Activated CD4-positive, alpha-beta T cell treated with anti-CD3 and anti-CD28 coated beads, Interleukin-2, amount 10 ng/mL, durations not matched to agents 7 days and 5 days (primary cell): ENCODE measurements at places on chromosomes 6 and 20.

- no peak overlapping the region for H3K4me3 ChIP-seq
- H3K27ac ChIP-seq, result no peak overlapping the region
- H3K27me3 ChIP-seq, result no peaks in the 10 kb centered on the region
- no peak for DNase-seq
- peaks cover 25% of the 10 kb centered on the region for H3K4me1 ChIP-seq
Observed at GRCh38 chr20:41234546-41234945, 83.0 kb downstream of the ZHX3 start.

DNA sequence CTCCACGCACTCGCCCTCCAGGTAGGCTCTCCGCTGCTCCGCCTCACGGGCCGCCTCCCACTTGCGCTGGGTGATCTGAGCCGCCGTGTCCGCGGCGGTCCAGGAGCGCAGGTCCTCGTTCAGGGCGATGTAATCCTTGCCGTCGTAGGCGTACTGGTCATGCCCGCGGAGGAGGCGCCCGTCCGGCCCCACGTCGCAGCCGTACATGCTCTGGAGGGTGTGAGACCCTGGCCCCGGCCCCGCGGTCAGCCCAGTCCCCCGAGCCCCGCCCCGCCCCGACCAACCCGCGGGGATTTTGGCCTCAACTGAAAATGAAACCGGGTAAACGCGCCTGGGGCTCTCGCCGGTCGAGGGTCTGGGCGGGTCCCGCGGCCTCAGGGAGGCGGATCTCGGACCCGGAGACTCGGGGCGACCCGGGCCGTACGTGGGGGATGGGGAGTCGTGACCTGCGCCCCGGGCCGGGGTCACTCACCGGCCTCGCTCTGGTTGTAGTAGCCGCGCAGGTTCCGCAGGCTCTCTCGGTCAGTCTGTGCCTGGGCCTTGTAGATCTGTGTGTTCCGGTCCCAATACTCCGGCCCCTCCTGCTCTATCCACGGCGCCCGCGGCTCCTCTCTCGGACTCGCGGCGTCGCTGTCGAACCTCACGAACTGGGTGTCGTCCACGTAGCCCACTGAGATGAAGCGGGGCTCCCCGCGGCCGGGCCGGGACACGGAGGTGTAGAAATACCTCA is 598 bp downstream of the HLA-B start:
- peak overlapping the region; percentile 93 for H3K4me3 ChIP-seq
- peak overlapping the region; percentile 100 for H3K27ac ChIP-seq
- H3K36me3 ChIP-seq, result peaks cover 59% of the 10 kb centered on the region
- peaks cover 59% of the 10 kb centered on the region for H3K4me1 ChIP-seq
- H3K27me3 ChIP-seq, result peaks cover 3% of the 10 kb centered on the region

DNA sequence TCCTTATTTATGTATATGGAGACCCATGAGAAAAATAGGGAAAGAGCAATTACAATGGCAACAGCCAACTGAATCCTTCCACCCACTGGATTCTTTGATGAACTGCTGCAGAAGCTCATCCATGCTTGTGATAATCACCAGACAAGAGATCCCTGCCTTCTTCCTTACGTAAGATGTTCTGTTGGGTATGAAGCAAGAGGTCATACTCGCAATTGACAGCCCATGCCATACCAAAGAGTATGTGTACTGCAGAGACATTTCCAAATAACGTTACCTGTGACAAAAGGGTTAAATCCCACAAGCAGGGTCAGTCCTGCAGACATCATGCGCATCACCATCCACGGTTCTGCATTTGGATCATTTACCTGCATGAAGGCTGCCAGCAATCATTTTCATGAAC is 27.8 kb downstream of the ELOVL5 start:
- no peak for DNase-seq
- peaks cover 34% of the 10 kb centered on the region for H3K36me3 ChIP-seq
- no peaks in the 10 kb centered on the region for H3K27me3 ChIP-seq
- H3K27ac ChIP-seq, result no peak overlapping the region
- peaks cover 49% of the 10 kb centered on the region for H3K4me1 ChIP-seq

DNA sequence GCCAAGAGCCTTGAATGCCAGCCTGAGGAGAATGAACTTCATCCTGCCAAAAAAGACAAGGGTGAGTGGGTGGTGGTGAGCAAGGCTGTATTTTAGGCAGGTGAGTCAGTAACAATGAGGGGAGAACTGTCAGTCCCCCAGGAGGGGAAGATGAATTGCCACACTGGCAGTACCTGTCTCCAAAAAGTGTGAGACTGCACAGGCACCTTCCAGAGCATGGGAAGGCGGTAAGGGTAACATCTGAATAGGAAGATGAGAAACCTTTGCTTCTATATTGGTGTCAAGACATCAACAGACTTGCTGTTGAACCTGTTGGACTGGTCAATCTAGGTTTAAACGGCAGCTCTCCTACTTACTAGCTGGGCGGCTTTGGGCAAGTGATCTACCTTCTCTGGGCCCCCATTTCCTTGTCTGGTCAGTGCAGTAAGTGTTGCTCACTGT is 30.9 kb downstream of the STK35 start:
- H3K27me3 ChIP-seq, result no peaks in the 10 kb centered on the region
- H3K4me3 ChIP-seq, result no peak overlapping the region
- H3K36me3 ChIP-seq, result no peaks in the 10 kb centered on the region
- DNase-seq, result no peak
- no peak overlapping the region for H3K27ac ChIP-seq
- peaks cover 15% of the 10 kb centered on the region for H3K4me1 ChIP-seq

DNA sequence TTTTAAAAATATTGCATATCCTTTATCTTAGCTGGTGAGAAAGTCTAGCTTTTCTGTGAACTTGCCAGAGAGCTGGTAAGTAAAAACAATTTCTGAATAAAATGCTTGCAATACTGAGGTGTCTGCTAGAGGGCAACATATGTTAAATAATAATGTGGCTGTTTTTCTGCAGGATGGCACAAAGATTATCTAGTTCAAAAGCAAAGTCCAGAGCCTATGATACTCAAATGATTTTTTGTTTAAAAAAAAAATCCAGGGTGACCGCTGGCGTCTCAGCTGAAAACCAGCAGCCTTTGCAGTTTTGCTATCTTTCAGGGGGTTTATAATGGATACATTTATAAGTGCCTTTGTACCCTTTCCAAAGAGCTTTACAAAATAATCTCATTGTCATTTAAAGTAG is 194.9 kb downstream of the PHACTR1 start:
- peaks cover 13% of the 10 kb centered on the region for H3K27me3 ChIP-seq
- no peak overlapping the region for H3K27ac ChIP-seq
- DNase-seq, result no peak
- no peak overlapping the region for H3K4me3 ChIP-seq
- H3K36me3 ChIP-seq, result no peaks in the 10 kb centered on the region
- H3K4me1 ChIP-seq, result no peaks in the 10 kb centered on the region

GRCh38 chr6:117603821-117604220 is 1.5 kb upstream of the GOPC start:
- peaks cover 10% of the 10 kb centered on the region for H3K36me3 ChIP-seq
- H3K4me3 ChIP-seq, result no peak overlapping the region
- H3K4me1 ChIP-seq, result peaks cover 29% of the 10 kb centered on the region
- H3K27me3 ChIP-seq, result peaks cover 3% of the 10 kb centered on the region
- DNase-seq, result no peak

- no peak overlapping the region for H3K27ac ChIP-seq
- H3K36me3 ChIP-seq, result peaks cover 49% of the 10 kb centered on the region
- H3K27me3 ChIP-seq, result no peaks in the 10 kb centered on the region
- H3K4me3 ChIP-seq, result no peak overlapping the region
- H3K4me1 ChIP-seq, result peaks cover 34% of the 10 kb centered on the region
Observed at GRCh38 chr6:43009124-43009523, 4.6 kb downstream of the MEA1 start.

DNA sequence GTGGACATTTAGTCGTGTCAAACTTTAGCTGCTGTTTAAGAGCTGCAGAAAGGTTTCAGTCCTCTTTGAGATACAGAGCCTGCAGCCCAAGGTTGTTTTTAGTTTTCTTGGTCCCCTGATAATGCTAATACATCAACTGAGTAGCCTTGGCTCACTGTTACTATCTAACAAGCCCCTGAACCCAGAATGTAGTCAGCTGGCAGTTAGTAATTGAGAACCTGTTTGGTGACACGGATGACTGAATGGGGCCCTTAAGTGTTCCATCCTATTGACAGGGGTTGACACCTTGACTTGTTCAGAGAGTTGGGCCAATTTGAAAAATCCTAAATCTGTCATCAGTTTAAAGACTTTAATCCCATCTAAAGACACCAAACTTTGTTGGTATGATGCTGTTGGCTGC is 2.8 kb downstream of the RTN4IP1 start:
- DNase-seq, result no peak
- peaks cover 27% of the 10 kb centered on the region for H3K4me1 ChIP-seq
- H3K27ac ChIP-seq, result no peak overlapping the region

DNA sequence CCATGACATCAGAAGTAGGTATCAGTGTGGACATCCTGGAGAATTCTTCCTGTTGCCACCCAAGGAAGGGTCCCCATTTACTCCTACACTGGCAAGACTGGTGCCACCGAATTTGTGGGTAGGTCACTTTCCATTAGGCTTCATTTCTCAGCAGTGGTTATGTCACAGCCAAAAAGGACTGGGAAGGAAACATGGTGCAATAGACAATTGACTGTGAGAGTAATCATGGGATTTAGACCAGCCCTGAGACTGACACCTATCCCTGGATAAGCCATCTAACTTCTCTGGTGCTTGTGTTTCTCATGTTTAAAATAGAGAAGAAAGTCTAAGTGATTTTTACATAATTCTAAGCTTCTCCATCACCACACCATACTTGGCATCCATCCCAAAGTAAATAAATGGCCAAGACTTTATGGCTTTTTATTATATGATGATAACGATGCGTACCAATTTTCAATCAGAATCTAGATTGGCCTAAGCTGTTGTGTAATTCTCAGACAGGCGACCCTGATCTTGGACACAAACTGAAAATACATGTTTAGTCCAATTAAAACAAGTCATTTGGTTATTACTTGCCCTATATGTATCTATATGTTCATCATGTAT is 10.2 kb downstream of the SMPDL3A start:
- no peaks in the 10 kb centered on the region for H3K4me1 ChIP-seq
- no peaks in the 10 kb centered on the region for H3K27me3 ChIP-seq
- H3K4me3 ChIP-seq, result no peak overlapping the region
- DNase-seq, result no peak
